ENCODE measurements at places on chromosomes 3 and 15. TPM values are rescaled to one million over a fixed set of nuclear protein-coding genes. Genes with fewer than 3 reads are reported as not detected.

DNA sequence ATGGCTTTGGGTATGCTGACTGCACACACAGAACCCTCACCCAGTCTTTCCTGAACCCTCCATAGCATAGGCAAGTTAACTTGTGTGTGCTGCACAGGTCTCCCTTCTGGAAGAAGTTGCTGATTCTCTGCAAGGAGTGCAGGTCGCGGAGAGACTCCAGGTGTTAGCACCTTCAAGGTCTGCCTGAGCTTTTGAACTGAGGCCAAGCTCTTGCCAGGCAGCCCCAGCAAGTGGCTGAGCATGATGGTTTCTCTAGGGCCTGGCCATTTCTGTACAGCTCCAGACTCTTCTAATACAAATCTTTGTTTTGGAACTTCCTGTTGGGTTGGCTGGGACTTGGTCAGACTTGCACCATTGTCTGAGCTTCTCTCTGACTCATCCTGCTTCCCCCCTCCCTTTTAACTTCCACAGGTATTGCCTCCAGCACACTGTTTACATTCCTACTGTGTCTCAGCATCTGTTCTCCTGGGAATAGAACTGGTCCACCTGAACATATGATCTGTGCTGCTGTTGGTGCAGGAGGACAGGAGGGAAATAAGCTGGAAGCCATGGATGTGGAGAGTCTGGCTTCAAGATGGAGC, 53.3 kb downstream of the KY start:
- no peak for DNase-seq

- no peak for DNase-seq
Observed at GRCh38 chr3:150449169-150449721, 41.1 kb downstream of the TSC22D2 start.

DNA sequence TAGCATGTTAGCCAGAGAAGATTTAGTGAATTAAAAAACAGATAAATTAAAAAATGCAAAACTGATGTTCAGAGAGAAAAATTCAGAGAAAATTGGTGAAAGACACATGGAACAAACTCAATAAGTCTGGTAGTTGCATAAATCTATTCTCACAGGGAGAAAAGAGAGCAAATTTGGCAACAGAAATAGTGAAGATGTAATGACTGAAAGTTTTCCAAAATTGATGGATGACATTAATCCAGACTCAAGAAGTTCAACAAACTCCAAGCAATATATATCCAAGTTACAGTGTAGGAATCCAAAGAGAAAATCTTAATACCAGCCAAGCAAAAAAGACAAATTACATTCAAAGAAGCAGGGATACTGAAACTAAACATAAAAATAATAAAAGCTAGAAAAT, 302.7 kb upstream of the ARPP21 start:
- no peak for DNase-seq

- DNase-seq: no peak
Observed at GRCh38 chr3:65713016-65713415, 325.7 kb downstream of the MAGI1 start.

DNA sequence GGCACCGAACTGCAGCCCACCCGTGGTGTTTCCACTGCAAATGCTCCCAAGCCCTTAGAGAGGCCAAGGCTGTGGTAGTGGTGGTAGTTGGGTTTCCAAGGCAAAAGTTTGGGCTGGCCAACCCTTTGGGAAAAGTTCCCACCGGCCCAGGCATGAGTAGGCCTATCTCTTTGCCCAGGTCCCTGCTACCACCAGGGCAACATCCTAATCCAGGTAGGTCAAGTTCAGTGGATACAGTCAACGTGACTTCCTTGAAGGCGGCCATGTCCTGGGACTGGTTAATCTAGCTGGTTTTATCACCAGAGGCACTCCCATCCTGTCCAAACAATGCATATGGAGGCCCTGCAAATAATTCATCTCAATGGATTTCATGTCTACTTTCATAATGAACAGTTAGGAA, 1.6 kb upstream of the ONECUT1 start:
- no peak for DNase-seq

The IMPG2 gene
- 0.14 TPM for total RNA-seq

The FES gene
- 4.1 TPM for total RNA-seq

- no peak for DNase-seq
Observed at GRCh38 chr3:150825192-150825915, 62.4 kb upstream of the SIAH2 start.
